ENCODE measurements at places on chromosomes 13 and 19. TPM values are rescaled to one million over a fixed set of nuclear protein-coding genes. Genes with fewer than 3 reads are reported as not detected.

The FLT3LG gene
- 2.8 TPM for total RNA-seq

GRCh38 chr19:45402298-45403061, 2.4 kb downstream of the PPP1R13L start:
- no peak for DNase-seq

- DNase-seq, result no peak
Measured at GRCh38 chr19:43460362-43461016, 4.9 kb downstream of the LYPD3 start.

The IL27RA gene
- total RNA-seq, result 2.5 TPM

Measured in lower leg skin (tissue), 4 donors.